Stimulated activated CD4-positive, alpha-beta T cell treated with anti-CD3 and anti-CD28 coated beads, Interleukin-4, amount 100 ng/mL, for 1 hour (primary cell): ENCODE measurements at places on chromosomes 6 and 20.

- DNase-seq, result no peak
Observed at GRCh38 chr20:39070484-39071231, 108.5 kb downstream of the DHX35 start.

- DNase-seq, result no peak
Observed at GRCh38 chr20:60882836-60883235, 369.2 kb upstream of the CDH4 start.

DNA sequence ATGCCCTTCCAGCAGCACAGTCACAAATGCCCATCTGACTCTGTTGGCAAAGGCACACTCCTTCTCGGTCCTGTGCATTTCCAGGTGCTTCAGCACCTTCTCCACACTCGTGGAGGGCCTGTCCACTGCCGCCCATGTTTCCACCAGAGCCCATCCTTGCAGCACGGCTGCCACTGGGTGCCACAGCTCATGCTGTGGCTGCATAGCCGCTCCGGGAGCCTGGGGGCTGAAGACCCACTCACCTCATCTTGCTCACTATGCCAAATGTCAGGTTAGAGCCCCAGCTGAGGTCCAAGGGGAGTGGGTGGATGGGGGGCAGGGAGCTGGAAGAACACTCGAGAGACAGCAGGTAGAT is 6.9 kb downstream of the ZKSCAN3 start:
- DNase-seq, result no peak

- no peak for DNase-seq
Observed at GRCh38 chr6:145875496-145876211, 61.1 kb upstream of the FBXO30 start.

DNA sequence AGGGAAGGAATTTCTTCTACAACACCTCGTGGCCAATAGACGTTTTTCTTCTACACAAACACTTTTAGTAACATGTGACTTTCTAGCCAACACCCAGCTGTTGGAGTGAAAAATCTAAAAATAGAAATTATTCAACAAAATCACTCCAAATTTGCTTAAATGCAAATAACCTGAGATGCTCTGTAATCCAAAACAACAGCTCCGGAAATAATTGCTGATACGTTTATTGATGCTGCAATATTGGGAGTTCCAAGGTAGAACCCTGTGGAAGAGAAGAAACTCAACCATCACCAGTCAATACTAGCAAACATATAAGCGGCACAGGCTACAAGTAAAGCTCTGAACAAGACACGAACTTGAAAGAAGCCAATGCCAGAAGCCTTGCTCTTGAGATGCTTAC is 230.6 kb downstream of the ALDH8A1 start:
- DNase-seq, result no peak

- DNase-seq, result no peak
Observed at GRCh38 chr20:25083773-25084625, 2.1 kb upstream of the VSX1 start.

DNA sequence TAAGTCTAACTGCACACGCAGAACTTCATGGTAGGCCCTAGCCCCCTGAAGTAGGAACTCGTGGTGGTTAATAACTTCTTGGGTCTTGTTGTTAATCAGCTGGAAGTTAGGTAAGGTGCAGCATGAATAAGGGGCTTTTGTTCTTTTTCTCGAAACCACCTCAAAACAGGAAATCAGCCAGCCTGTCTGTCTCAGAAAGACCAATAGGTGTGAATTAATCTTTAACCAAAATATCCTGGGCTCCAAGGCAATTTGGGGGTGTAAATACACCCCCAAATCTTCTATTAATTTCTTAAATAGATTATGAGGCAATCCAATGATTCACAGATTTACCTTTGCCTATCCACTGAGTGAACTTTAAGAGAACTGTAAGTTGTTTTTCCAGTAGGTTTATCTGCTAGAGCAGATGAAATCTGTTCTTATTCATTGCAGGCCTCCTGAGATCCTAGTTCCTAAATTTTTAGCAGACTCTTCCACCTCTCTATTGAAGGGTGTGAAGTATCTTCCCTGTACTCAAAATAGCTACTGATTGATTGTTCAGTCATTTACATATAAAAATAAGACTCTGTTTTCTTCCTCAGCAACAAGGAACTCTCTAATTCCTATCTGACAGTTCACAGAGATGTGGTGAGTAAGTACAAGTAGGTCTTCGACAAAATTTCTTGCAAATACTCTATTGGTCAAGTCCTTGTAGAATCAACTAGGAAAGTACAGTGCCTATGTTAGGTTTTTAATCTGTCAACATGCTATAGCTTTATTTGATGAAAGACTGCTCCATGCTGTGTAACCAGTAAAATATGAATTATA is 427.1 kb upstream of the NOX3 start:
- no peak for DNase-seq

GRCh38 chr6:41367700-41368099 is 32.3 kb downstream of the NCR2 start:
- DNase-seq, result peak; percentile 6

GRCh38 chr6:70059039-70059719 is 192.8 kb downstream of the COL19A1 start:
- no peak for DNase-seq

GRCh38 chr6:126388104-126388598 is 48.2 kb downstream of the CENPW start:
- DNase-seq, result no peak

DNA sequence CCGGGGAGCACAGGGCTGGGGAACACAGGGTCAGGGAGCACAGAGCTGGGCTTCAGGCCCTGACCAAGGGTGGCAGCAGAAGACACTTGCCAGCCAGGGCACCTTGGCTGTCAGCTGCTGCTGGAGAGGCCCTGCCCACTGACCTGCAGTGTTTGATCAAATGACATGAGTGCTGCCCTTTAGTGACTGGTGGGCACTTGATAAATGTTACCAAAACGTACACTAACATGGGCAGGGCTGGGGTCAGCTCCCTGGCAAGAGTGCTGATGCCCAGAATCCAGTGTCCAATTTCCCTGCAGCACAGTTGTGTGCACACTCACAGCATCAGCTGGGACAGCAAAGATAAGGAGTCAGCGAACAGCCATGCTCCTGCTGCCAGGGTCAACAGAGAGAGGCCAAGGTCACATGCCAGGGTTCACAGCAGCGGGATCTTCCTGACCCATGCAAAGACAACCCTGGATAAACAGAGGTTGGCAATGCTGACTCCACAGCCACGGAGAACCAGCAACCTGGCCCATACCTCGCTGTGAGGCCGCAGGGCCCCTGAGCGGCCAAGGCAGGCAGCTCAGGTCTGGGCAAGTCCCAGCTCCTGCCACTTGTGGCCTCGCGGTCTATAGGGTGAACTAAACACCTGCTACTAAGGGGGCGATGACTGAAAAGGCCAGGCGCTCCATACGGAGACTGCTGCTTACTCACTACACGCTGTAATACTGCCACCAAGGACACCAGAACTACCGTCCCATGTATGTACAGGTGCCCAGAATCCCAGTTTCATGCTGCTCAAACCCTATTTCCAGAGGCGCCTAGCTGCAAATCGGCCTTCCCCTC is 46.3 kb downstream of the NINL start:
- DNase-seq, result no peak

GRCh38 chr20:43983359-43983758 is 68.7 kb downstream of the TOX2 start:
- peak; percentile 45 for DNase-seq

GRCh38 chr6:25350573-25350972 is 71.4 kb downstream of the CARMIL1 start:
- no peak for DNase-seq

- DNase-seq, result no peak
Observed at GRCh38 chr6:130574146-130574545, 208.3 kb downstream of the TMEM200A start.

- DNase-seq, result no peak
Observed at GRCh38 chr6:110075406-110075805, 97.3 kb downstream of the GPR6 start.

- no peak for DNase-seq
Observed at GRCh38 chr6:169957351-169957963, 206.0 kb downstream of the ERMARD start.

GRCh38 chr6:131231103-131231502 is 95.8 kb downstream of the AKAP7 start:
- DNase-seq, result no peak

- no peak for DNase-seq
Observed at GRCh38 chr20:2930538-2930937, 57.3 kb downstream of the PTPRA start.

DNA sequence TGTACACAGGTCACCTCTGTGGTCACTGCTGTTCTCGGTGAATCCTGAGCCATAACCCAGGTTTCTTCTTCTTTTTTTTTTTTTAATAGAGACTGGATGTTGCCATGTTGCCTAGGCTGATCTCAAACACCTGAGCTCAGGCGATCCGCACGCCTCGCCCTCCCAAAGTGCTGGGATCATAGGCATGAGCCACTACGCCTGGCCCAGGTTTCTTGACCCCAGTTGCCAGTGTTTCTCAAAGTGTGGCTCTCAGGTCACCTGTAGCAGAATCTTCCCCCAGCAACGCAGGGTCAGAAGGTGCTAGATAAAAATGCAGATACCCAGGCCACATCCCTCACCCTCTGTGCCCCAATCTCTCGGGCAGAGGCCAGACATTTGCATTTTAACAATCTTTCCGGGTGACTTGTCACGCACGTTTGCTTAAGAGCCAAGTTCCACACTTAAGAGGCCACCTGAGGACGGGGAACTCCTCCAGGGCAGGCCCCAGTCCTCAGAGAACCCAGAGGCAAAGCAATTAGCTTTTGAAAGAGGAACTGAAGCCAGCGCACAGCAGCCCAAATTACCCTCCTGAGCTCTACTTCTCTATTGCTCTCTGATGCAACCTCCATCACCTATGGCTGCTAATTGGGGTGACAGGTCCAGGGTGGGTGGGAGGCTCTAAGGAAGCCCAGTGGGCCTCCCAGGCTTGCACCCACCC is 81.8 kb downstream of the NFATC2 start:
- DNase-seq, result no peak

- no peak for DNase-seq
Observed at GRCh38 chr6:138250513-138251247, 32.4 kb upstream of the PBOV1 start.

DNA sequence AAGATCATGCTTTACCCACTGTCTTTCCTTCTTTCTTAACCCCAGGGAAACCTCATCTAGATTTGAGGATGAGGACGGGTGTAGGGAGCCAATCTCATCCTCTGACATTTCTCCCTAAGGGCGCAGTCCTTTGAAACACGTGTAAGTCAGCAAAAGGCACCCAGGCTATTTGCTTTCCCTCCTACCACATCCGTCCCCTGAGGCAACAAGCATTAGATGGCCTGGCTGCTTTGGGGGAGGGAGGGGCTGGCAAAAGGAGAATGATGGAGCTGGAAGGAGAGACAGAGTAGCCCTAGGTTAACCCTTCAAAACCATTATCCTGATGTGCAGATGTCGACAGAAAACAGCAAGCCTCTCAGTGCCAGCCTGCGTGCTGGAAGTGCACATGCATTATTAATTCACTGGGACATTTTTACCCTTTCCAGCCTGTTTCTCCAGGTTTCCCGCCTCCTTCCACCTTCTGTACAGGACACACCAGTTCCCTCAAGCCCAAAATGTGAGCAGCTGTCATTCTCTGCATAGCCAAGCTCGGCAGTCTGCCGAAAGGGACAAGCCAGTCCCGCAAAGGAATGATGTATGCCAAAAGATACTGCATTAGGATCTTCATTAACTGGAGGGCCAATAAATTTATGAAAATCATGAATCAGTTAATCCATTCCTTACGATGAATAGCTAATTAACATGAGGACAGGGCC is 547.2 kb downstream of the CD83 start:
- DNase-seq, result no peak

DNA sequence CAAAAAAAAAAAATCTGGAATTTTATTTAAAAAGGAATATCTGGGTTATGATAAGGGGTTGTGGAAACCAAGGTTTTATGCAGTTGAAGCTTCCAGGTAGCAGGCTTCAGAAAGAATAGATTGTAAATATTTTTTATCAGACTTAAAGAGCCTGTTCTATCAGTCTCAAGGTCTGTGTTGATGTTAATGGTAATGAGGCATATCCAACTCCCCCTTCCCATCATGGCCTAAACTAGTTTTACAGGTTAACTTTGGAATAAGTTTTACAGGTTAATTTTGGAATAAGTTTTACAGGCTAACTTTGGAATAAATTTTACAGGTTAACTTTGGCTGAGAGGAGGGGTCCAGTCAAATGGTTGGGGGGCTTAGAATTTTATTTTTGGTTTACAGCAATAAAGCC is 92.4 kb downstream of the CD24 start:
- DNase-seq, result no peak

DNA sequence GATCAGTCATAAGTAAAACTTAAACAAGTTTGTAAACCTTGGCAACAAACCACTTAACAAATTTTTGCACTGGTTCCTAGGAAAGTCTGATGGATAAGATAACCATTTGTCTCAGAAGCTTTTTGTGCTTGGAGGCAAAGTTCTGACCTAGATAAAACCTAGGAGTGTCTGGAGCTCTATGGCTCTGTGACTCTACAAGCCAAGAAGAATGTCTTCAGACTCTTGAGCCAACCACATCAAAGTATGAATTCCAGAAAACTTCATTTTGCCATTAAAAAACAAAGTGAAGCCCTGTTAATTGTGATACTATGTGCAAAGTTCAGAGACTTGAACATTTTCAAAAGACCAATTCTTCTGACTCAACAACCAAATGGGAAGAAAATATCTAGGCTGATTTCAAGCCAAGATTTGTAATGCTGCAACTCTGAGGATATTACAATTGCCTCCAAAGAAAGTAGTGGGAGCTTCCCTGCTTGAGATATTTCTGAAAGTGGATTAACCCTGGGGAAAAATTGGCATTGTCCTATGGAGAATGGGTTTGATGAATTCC is 158.1 kb upstream of the FOXQ1 start:
- no peak for DNase-seq

DNA sequence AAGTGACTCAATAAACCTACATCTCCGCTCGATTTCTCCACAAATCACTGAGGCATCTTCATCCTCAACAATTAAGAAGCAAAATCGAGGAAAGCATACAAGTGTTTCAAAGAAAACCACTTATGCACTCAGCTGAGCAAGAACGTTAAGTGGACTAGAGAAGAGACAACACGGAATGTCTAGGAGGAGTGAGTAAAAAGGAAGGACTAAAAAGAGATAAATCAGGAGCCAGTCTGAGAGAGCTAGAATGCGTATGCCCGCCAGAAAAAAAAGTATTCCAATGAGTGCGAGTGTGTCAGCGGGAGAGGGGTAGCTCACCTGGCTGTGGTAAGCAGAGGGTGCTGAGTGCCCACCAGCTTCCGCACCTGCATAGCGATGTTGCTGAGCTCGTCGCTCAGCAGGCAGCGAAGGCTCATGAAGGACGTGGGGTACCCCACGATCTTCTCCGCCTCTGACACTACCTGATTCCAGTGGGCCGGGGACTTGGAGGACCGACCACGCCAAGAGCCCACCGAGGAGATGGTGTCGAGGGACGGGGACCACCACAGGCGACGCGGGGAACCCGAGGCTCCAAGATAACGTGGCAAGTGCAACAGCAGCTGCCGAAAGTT is 587 bp downstream of the PDSS2 start:
- DNase-seq, result peak; percentile 16

- DNase-seq, result peak; percentile 54
Observed at GRCh38 chr6:27873021-27873940, 38.9 kb downstream of the OR2B2 start.
